RWPE1 (cell line): ENCODE measurements at places on chromosomes 5 and 9.

DNA sequence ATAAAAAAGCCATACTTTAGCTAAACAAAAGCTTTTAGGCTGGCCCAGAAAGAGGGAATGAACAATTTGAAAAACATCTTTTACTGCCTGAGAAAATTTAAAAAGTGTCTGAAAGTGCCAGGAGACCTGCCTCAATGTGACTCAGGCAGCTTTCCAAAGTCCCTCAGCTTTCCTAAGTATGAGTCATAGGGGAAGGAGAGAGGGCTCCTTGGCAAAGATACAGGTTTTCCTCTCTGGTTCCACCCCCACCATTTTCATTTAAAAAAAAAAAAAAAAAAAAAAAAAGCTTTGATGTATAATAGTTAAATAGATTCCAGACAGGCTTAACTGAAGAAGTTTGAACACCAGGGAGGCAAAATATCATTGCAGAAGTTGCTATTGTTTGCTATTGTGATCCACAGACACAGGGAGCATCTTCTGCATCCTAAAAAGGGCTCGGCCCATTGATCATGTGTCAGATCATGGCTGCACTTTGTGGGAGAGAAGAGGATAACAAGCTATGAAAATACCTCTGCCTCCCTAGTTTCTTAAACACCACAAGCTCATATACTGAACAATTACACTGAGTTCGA lies 71.5 kb downstream of the MRPS27 start:
- DNase-seq = peak; percentile 86

DNA sequence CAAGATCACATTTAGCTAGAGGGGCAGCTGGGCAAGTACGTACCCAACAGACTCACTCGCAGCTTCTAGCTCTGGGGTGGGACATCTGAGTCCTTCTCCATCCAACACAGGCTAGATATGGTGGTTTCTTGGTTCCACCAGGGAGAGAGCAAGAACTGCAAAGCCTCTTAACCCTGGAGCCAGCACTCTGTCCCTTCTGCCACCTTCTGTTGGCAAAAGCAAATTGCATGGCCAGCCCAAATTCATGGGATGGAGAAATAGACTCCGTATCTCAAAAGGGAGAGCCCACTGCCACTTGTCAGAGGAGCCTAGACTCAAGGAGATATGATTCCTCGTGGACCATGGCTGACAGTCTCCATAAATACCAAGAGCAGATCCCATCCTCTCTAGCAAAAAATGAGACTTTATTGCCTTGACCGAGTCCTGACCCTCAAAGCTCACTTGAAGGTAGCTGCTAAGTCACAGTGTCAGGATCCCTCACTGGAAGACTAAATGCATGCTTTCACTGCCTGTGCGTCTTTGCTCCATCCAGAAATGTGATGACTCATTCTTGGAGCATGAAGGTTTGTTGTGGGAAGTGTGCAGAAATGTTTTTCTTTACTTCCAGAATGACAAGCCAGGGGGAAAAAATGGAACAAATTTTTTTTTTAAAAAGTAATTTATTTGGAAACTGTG lies 28.8 kb upstream of the ROR2 start:
- DNase-seq = peak; percentile 71

DNA sequence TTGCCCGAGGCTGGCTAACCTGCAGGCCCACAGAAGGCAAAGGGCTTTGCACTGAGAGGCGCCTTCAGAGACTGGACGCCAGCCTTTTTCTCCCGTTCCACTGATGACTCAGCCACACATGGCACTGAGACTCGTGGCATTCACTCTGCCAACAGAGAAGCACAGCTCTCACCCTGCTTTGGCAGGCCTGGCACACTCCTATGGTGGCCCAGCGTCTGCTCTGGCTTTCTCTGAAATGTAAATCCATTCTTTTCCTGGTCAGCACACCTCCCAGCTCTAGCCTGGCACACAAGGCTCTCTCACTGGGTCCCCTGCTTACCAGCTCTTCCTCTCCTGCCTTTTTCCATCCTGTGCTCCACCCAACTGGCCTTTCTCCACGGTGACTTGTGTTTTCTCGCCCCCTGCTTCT lies 5.9 kb upstream of the MELK start:
- DNase-seq = peak; percentile 50

GRCh38 chr5:91302958-91303357 lies 80.2 kb downstream of the ARRDC3 start:
- no peak for DNase-seq

DNA sequence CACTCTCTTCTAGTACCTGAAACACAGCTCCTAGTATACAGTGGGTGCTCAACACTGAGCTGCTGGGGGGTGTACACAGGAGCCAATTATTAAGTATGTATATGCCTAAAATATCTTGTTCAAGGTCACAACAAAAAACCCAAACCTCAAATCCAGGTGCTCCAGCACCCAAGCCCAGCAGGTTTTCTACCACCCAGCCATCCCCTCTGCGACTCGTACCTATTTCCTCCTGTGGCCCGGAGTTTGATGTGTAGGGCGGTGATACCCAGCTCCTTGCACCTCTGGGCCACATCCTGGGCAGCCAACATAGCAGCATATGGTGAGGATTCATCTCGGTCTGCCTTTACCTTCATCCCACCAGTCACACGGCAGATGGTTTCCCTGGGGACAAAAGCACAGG lies 3.0 kb downstream of the RPS14 start:
- no peak for DNase-seq

DNA sequence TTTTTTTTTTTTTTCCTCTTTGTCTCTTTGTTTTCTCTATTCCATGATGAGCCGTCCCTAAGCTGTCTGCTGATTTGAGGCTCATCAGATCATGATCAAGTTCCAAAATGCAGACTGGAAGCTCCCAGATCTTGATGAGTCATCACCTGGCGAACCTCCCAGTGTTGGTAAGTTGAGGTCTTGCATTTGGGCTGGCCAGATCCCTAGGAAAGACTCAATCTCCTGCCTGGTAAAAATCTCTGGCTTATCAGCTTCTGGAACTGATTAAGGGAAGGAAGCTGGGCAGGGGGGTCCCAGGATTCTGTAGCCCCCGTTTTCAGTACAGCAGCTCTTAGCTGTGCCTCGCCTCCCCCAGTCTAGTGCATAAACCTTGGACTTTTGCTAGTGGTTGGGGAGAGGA lies 69.0 kb downstream of the TSPAN17 start:
- DNase-seq = peak; percentile 82

DNA sequence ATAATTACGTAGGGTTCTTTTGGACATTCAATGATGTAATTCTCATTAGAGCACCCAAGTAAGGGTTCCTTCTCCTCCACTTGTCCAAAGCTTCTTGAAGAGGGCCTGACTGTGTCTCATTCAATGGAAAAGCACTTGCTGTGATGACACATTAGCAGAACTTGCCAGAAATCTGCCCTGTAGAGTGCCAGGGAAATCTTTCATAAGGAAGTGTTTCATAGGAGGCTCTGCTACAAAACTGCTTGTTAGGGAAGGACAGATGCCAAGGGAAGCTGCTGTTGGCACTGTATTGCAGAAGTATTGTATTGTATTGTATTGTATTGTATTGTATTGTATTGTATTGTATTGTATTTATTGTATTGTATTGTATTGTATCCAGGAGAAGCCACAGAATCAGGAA lies 45.5 kb upstream of the MPDZ start:
- no peak for DNase-seq

- DNase-seq = peak; percentile 75
Measured at GRCh38 chr5:93620487-93621326, 37.7 kb downstream of the NR2F1 start.

GRCh38 chr5:19950897-19951296 lies 37.1 kb downstream of the CDH18 start:
- no peak for DNase-seq

DNA sequence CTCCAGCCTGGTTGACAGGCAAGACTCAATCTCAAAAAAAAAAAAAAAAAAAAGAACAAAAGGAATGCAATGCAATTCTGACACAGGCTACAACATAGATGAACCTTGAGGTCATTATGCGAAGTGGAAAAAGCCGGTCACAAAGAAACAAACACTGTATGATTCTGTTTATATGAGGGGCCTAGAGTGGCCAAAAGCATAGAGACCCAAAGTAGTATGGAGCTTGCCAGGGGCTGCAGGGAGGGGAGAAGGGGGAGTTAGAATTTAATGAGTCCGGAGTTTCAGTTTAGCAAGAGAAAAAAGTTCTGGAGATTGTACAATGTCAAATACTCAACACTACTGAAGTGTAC lies 33.2 kb upstream of the ASS1 start:
- no peak for DNase-seq

DNA sequence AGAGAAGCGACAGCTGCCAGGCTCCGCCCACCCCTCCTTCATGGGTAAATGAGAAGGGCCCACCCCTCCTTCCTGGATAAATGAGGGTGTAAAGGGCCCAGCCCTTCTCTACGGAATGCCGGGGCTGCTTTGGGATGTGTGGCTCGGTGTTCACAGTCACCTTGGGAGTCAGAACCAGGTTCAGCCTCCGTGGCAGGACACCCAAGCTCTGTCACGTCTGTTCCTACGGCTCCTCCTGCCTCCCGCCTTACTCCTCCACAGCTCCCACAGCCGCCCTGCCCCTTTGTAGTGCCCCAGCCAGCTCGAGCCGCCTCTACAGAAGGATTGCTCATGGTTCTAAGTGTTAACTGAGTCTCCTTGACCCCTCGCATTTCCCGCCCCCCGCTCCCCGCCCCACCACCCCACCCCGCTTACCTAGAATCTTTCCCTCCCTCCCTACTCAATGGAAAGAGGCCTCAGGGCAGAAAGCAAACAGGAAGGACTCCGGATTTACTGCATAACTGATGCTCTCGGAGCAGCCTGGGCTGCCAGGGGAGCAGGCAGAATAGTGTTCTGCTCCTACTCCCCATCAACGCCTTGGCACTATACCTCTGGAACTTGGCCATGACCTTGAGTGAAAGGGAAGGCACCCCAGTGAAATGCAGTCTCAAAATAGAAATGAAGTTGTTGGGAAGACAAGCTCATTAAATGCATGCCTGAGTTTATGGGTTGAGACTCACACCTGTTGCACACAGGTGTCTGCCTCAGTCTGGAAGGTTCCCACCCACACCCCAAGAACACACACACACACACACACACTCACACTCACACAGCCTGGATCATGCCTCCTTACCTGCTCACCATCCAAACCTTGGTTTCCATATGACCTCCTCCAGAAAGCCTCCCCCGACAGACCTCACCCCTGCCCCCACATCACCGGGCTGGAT lies 59.6 kb downstream of the NEURL1B start:
- DNase-seq = no peak

DNA sequence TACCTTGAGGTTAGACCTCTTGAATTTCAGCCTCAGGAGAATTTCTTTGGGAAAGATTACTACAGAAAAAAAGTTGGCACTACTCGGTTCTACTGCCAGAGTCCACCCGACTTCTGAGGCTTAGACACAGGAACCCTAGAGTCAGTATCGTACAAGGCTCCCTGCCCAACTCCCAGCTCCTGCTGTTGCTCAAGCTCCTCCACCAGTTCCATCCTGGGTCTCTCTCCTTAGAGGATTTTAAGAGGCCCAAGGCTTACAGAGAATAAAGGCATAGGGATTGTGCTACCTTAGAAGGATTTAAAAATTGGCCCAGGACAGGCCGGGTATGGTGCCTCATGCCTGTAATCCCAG lies 29.0 kb upstream of the SSBP2 start:
- no peak for DNase-seq

- peak; percentile 77 for DNase-seq
Measured at GRCh38 chr5:181181650-181182565, 23.1 kb downstream of the TRIM7 start.
